ENCODE measurements at places on chromosomes 7 and 10.

DNA sequence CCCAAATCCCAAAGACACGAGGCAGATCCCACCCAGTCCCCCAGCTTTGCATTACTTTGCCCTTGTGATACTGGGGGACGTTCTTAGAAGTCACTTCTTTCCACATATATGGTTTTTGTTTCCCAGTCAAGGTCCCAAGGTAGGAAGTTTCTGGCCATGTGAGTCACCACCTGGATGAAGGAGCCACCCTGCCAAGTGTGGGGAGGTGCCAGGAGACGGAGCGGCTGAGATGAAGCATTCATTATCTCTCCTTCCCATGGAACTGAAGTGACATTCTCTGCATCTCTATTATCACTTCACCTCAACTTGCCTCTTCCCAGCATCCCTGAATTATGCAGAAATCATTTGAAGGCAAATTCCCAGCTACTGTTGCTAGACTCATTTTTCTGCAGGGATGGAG is 136.2 kb upstream of the INSYN2A start:
- DNase-seq, result no peak

DNA sequence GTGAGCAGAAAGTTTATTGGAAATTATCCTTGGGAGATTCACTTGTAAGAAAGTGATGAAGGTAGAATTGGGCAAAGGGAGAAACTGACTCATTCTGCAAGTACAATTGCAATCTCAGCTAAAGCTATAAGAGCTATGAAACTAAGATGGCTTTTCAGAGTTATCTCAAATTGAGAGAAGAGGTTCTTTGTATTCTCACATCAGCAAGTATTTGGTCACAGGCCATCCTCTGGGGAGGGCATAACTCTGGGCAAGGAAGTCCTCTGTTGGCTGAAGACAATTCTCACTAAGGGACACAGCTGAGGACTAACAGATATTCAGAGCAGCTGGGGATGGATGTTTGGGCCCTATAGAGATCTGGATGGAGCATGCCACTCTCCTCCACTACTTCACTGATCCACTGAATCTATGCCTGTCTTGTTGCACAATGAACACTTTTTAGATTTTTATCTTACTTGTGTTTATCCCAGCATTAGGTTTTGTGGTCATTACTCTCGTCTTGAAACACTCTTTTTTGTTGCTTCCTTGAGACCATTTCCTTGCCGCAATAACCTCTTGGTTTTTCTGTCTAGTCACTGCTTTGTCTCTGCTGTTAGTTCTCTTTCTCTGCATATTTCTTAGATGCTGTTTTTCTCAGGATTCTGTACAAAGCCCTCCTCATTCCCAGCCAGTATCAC is 115.1 kb downstream of the GNAI1 start:
- no peak for DNase-seq

- DNase-seq, result no peak
These were observed 323.1 kb downstream of the TFEC start for GRCh38 chr7:115707258-115708012.

DNA sequence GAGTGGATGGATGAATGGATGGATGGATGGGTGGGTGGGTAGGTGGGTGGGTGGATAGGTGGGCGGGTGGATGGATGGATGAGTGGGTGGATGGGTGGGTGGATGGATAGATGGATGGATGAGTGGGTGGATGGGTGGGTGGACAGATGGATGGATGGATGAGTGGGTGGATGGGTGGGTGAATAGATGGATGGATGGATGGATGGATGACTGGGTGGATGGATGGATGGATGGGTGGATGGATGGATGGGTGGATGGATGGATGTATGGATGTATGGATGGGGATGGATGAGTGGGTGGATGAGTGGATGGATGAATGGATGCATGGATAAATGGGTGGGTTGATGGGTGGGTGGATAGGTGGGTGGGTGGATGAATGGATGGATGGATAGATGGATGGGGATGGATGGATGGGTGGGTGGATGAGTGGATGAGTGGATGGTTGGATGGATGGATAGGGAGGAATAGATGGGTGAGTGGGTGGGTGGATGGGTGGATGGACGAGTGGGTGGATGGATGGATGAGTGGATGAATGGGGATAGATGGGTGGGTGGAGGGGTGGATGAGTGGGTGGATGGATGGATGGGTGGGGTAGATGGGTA is 43.8 kb downstream of the MICALL2 start:
- DNase-seq, result no peak

GRCh38 chr10:120098232-120098930 is 205.9 kb downstream of the SEC23IP start:
- no peak for DNase-seq

DNA sequence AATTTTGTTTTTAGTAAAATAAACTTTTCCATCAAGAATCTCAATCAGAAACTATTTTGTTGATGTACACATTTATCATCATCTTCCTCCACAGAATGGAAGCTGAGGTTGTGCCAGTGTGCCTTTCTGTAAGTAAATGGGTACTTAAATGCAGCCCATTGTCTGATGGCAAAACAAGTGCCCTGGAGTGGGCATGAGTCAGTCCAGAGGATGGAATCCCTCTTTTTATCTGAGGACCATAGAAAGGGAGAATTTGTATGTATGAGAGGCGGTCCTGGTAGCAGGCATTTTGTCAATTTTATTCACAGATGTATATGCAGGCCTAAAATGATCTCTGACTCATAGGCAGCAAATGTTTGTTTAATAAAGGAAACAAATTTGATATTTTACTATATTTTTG is 102.1 kb upstream of the MAGI2 start:
- DNase-seq, result no peak
